Fibroblast of skin of abdomen (primary cell): ENCODE measurements at places on chromosomes 7 and 10.

- peak; percentile 90 for DNase-seq
These were observed 1.2 kb downstream of the VCL start for GRCh38 chr10:73998929-73999691.

- DNase-seq: no peak
These were observed 10.3 kb downstream of the PI4K2A start for GRCh38 chr10:97650726-97651125.

GRCh38 chr7:133452577-133452976, 199.7 kb downstream of the EXOC4 start:
- peak; percentile 64 for DNase-seq

- DNase-seq: no peak
These were observed 79.3 kb downstream of the DNAJB9 start for GRCh38 chr7:108648989-108649388.
